ENCODE measurements at places on chromosomes 1 and 21.
A peak's percentile ranks its signal among the peaks of the same experiment; 100 is the strongest.

DNA sequence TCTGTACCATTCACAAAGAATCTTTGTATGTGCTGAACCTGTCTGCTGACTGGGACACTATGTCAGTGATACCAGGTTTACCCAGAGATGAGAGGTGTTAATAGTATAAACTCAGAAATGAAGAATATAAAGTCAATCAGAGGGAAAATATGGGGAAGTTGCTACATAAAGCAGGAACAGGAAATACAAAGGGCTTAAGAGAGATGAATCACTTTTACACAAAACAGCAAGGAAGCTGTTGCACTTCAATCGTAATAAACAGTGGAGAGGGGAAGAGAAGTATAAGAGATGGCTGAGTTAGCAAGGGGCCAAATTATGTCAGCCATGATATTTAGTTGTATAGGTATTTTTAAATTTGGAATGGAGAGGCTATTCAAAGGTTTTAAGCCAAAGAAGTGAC lies 890.2 kb upstream of the NCAM2 start:
- DNase-seq: no peak

DNA sequence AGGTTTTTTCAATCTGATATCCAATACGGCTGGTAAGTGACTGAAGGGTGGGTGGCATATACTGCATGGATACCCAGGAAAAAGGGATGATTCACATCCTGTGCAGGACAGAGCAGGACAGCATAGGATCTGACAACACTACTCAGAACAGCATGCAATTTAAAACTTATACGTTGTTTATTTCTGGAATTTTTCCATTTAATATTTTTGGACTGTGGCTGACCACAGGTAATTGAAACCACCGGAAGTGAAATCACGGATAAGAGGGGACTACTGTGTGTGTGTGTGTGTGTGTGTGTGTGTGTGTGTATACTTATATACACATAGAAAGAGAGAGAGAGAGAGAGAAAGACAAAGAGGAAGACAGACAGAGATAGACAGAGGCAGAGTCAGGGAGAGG lies 23.0 kb downstream of the ERICH3 start:
- DNase-seq: no peak

DNA sequence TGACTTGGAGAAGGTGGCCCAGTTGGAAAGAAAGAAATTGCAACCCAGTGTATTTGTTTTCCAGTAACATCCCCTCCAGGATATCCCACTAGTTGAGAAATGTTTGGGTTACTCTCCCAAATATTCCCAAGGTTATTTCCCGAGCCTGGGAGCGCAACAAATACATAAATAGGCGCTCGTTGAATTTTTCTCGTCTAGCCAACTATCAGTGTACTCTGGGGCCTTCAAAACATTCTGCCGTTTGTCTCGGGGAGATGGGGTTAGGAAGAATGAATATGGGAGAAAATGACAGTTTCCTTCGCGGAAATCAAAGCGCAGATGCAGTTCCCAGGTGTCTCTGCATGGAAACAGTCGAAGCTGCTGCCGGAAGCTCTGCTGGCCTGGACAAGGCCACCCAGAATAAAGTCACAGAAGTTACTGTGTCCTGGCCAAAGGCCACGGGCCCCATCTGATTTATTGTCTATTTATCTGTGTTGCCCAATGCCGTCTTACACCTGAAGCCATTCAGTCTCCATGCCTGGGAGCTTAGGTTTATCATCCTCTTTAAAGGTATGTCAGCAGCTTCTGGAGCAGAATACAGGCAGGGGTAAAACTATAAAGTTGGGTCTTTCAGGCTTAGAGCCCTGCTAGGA lies 1.0 kb downstream of the C1orf115 start:
- no peak for DNase-seq

DNA sequence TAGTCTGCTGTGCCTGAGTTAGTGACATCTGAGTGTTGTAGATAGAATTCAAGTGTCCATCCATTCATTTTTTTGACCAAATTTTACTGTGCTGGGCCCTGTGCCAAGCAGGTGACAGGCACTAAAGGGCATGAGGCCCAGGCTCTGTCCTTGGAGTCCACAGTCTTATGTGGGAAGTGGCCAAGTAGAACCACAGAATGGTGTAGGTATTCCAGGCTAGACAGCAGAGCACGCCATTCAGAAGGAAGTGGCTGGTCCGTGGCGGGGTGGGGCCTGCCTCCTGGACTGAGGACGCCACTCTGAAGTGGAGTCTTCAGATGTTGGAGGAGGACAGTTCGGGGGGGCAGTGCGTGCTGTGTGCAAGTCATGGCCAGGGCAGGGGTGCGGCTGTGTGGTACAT lies 68.9 kb upstream of the ACTL8 start:
- DNase-seq: no peak

DNA sequence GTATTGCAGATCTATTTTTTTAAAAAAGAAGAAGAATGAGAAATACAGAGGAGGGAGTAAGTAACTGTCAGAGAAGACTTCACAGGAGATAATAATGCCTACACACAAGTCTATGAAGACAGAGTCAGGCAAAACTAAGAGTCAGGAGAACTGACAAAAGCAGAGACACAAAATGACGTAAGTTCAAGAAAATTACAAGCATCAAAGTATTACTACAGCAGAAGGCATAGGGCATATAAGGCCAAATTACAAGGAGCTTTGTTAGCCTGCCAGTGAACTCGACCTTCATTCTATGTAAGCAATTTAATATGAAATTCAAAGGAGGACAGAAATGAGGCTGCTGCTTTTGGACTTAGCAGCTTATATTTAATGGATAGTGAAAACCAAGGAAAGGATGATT lies 23.7 kb downstream of the FAF1 start:
- DNase-seq: no peak

DNA sequence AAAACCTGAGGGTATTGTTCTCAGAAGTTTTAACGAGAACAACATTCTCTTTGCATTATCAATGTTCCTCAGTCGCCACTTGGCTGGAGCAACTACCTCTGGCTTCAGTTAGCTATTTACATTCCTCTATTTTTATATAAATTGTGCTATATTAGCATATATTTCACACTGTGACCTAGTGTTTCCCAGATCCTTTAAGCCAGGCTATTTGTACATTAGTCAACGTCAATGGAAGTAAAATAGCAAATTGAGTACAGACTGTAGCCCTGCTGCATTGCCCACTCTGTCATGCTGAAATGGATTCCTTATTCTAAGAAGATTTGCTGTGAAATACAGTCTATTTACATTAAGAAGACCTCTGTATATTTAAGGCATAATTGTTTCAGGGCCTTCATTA lies 213.8 kb downstream of the ROR1 start:
- no peak for DNase-seq

GRCh38 chr21:35138665-35139381 lies 89.7 kb upstream of the RUNX1 start:
- DNase-seq: peak; percentile 74

- DNase-seq: peak; percentile 53
Observed at GRCh38 chr1:202192770-202193613, 607 bp upstream of the LGR6 start.
